ENCODE measurements at places on chromosomes 12 and 14.

- DNase-seq, result no peak
Measured at GRCh38 chr12:127145929-127146789, 1120.8 kb upstream of the TMEM132C start.

DNA sequence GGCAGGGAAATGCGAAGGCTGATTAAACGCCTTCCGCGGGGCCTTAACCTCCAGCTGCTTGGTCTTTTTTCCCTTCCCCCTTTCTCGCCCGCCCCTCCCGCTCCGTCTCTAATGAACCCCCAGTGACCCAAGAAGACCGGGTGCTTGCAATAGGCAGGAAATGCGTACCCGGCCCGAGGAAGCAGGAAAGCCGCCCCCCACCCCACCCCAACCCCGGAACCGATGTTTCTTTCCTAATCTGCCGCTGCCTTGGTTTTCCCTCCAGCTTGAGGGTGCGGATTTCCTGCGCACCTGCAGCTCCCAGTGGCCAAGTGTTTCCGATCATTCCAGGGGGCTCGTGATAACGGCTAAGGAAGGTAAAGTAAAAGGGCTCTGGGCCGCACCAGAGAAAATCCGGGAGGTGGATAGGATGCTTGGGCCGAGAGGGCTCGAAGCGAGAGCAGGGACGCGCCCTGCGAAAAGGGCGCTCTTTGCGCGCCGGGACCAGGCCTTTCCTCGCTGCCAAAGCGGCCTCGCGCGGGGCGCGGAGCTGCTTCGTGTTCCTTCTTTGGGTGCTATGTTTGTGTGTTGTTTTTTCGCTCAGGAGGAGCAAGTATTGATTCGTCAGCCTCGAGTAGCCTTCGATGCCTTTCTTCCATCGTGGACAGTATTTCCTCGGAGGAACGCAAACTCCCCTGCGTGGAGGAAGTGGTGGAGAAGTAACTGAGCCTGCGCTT, 983 bp downstream of the MYF6 start:
- no peak for DNase-seq

DNA sequence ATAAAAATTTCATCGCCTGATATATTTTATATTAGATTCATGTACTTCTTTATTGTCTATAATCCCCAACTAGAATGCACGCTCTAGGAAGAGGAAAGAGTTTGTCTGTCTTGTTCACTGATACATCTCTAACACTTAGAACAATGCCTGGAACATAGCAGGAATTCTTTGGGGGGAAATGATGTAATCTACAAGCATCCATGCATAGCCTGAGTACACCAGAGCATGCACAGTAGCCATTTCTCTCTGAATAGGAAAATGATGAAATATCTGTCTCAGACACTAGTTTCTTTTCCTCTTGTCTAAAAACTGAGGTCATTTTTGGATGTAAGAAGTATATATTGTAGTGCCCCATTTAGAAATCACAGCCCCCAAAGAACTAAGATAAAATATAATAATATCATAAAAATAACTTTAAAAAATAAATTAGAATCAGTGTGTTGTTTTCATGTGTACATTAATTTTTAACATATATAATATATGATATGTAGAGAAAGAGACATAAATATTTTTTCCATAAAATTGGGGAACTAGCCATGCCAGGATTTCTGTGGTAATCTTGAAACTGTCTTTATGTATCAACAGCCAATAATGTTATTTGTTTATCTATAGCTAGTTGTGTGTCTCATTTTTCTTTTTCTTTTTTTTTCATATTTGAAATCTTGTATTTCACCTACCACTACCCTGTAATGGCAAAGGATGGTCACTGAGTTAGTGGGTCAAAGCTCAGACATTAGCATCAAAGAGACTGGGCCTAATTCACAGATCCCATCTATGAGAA, 155.6 kb upstream of the TMCC3 start:
- no peak for DNase-seq

DNA sequence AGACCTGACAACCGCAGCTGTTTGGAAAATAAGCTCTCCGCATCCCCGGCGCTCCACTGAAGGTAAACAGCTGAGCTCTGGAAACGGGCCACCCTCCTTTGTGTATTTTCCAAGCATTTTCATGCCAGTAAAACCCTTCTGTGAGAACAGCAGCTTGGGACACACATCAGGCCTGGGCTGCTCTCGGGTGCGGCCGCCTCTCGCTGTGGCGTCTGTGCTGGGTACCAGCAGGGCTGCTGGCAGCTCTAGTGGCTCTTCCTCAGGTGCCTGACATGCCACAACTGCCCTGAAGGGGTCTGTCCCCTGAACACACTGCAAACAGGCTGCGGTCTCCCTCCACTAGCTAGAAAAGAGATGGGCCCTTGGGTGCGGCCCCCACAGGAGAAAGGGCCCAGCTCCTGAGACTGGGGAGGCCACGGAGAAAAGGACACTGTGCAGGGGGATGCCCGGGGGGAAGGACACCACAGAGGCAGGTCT, 96.3 kb downstream of the ITPK1 start:
- DNase-seq, result no peak

DNA sequence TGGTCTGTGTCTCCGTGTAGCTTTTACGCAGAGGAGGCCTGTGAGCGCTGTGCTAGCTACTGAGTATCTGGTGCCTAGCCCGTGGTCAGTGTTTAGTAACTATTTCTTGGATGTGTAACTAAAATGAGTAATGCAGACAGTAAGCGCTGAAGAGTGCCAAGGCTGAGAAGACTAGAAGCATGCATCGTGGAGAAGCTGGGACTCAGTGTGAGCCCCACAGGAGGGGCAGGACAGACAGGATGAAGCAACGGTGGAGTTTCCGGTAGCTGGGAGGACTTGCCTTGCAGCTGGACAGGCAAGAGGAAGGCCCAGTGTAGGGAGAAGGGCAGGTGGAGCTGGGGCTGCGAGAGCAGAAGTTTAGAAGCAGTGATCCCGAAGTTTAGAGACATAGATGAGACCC, 233.4 kb upstream of the FKBP4 start:
- DNase-seq, result no peak

GRCh38 chr12:28226705-28227104, 36.4 kb downstream of the CCDC91 start:
- DNase-seq, result no peak

GRCh38 chr12:132479938-132480622, 9.9 kb upstream of the FBRSL1 start:
- no peak for DNase-seq

GRCh38 chr14:22882529-22883172, 371 bp upstream of the REM2 start:
- DNase-seq, result no peak

DNA sequence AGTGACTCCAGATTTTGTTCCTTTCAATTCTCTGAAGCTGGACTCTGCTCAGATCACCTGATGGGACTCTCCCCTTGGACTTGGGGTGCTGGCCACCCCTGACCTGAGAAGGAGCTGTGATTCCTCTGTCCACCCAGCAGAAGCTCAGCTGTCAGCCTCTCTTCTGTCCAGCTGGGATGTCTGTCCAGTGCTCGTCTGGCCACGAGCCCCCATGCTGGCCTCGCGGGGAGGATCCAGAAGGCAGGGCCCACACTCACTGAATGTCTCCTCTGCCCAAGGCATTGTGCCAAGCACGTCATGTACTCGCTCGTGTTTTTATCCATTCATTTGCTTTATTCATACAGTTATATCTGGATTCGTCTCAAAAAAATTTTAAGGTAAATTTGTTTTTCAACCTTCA, 14.2 kb upstream of the SLC24A4 start:
- no peak for DNase-seq

Measured in KG1 (cell line).